ENCODE measurements at places on chromosomes 6 and 20.

GRCh38 chr6:3904518-3904917 lies 55.3 kb downstream of the FAM50B start:
- no peak for DNase-seq

- DNase-seq, result no peak
These were observed 16.6 kb downstream of the SNRPC start for GRCh38 chr6:34773916-34774315.

DNA sequence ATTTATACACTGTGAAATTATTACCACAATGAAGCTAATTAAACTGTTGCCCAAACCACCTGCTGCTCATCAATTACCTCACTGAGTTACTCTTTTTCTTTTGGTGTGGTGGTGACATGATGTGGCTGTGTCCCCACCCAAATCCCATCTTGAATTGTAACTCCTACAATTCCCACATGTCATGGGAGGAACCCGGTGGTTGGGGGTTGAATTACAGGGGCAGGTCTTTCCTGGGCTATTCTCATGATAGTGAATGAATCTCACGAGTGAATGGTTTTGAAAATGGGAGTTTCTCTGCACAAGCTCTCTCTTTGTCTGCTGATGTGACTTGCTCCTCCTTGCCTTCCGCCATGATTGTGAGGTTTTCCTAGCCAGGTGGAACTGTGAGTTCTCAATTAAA lies 145.0 kb downstream of the LRRC1 start:
- no peak for DNase-seq

DNA sequence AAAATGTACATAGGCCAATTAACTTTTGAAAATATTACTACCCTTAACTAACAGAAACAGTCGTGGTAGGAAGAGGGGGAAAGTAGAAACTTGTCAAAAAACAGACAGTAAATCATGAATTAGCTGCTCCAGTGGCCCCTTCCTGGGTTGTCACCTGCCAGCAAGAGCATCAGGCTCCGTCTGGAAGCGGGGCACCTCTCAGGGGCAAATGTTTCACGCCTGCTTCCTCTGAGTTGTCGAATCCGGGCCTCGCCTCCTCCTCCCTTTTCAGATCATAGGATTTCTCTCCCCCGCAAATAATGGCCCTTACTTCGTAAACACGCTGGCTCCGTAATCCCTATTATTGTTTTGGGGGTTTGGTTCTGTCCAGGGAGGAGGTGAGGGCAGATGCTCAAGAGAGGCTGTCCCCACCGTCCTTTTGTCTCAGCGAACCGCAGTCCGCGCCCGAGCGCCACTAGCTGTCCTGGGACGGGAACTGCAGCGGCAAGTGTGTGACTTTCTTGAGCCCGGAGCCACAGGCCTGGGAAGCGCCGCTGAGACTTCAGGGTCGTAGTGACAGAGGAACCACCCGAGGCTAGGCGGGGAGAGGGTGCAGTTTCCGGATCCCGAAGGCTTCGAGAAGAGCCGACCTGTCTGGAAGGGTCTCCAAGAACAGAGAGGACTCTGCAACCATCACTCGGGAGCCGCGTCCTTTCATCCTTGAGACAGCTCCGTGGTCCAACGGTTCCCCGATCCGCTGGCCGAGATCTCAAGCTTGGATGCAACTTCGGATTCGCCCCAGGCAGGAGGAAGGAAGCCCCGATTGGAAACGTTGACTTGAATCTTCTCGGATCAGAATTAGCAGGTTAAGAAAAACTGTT lies 214.5 kb upstream of the ZNF184 start:
- peak; percentile 92 for DNase-seq
